ENCODE measurements at places on chromosomes 3 and 15.

DNA sequence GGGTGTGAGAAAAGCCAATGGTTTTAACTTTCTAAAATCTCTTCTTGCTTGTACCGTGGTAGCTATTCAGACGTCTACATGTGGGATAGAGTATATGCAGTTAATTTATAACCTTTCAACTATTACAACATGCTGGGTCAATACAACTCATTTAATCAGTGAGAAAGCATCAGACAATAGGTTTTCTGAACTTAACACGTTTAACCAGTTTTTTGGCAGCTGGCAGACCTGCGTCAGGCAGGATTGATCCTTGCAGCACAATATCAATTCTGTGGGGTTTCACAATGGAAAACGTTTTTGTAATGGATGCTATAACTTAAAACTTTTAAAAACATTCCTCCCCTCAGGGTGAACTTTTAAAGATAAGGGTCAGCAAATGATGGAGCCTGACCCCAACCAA, 6.5 kb downstream of the GNB5 start:
- no peak for DNase-seq

GRCh38 chr3:172561897-172562640, 38.8 kb upstream of the TNFSF10 start:
- DNase-seq = peak; percentile 30

GRCh38 chr3:53091011-53091410, 39.2 kb downstream of the RFT1 start:
- no peak for DNase-seq

DNA sequence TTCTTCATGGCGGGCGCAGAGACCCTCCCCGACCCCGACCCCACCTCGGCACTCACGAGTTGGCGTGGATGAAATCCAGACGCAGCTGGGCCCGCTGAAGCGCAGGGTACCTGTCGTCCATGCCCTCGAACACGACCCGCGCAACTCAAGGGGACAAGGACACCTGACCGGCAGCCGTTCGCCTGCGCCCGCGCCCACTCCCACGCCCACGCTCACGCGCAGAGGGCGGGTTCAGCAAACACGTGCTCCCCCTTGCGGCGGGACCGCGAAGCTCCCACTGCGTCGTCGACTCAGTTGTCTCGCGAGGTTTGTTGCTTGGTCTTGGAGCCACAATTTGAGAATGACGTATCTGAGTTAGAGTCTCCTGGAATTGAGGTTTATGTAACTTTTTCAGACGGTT, at the start of gene MORC1:
TSS of gene MORC1 (minus strand) at position 196 of the 400 bp plus-strand sequence. CDS start at position 121, 75 bp downstream.
- no peak for DNase-seq

DNA sequence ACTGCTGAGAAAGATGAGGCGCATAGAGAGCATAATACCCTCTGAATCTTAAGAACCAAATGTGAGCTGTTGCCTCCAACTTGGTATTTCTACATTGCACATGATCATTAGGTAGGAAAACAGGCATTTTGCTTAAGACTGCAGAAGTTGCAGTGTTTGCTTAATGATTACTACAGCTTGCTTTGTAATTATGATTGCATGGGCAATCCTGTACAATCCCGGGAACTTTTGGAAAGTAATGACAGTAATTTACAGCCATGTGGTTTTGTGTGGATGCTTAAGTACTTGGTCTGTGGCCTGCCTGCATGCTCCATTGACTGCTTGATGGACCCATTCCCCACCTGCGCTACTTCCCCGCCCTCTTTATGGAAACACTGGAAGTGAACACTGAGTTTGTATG, 301.1 kb downstream of the DIPK2A start:
- DNase-seq = peak; percentile 23

DNA sequence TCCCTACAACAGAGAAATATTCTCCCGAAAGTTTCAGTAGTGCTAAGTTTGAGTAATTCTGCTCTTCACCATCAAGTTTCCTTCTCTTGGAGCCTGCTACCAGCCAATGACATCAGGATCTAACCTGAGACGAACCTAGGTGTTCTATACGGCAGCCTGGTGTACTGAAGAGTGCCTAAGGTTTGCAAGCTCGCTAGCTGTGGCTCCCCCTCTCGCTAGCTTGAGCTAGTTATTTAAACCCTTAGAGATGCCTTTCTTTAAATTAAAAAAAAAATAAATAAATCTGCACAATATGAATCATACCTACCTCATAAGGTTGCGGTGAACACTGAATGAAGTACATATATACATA, 1.4 kb upstream of the COL8A1 start:
- no peak for DNase-seq

DNA sequence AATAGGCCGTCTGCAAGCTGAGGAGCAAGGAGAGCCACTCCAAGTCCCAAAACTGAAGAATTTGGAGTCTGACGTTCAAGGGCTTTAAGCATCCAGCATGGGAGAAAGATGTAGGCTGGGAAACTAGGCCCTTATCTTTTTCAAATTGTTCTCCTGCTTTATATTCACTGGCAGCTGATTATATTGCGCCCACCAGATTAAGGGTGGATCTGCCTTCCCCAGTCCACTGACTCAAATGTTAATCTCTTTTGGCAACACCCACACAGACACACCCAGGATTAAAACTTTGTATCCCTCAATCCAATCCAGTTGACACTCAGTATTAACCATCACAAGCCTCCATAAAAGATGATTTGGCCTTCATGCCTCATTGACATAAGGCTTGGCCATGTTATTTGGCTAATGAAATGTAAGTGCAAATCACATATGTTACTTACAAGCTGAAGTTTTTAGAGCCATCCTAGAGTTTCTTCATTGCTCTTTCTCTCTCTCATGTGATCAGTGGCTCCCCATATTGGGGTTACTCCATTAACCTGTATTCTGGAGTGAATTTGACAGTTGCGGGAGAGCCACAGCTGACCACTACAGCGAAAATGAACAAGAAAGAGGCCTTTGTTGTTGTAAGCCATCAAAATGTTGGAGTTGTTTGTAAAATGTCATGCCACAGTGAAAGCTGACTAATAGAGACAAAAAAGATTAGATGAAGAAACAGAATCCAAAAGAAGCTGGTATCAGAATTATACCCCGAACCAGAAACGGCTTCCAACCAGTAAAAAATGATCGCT, 61.7 kb downstream of the GBE1 start:
- no peak for DNase-seq

DNA sequence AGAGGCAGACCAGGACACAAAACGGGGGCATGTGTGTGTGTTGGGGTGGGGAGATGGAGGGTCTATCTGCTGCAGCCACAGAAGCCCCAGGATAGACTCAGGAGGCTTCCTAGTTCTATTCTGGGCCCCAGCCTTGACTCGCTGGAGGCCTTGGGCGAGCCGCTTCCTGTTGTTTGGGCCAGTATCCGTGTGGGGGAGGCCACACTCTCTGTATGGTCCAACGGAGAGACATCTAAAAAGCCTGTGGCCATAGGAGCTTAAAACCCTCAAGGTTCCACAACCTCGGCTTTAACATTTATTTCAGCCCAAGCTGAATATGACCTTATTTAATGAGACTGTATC, 32.8 kb downstream of the POC1A start:
- peak; percentile 79 for DNase-seq

DNA sequence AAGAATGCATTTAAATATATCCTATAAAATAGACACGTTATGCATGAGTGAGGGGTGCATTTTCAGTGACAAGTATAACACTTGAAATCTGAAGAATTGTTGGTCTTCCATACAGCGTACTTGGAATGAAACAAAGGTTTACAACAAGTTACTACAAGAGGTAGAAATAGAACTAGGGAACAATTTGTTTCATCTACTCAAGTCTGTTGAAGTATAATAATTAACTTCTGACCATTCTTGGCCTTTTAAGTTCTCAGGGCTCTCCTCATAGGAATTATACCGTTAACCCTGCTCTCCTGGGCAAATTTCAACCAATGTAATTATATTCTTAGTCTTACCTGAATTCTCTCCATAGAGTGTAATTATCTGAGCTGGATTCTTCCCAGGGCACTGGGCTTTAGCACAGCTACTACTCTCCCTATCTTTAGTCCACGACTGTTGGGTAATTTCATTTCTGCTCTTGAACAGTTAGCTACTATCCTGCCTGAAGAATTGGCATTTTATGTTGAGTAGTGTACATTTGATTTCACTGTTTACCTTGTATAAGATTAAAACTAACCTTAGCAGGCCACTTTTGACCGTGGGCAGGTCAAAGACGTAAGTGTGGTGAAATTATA, 100.6 kb downstream of the UBE2E2 start:
- no peak for DNase-seq

GRCh38 chr3:48500656-48501055, 3.3 kb downstream of the SHISA5 start:
- no peak for DNase-seq

- DNase-seq = no peak
Observed at GRCh38 chr3:9951126-9951525, 1.1 kb downstream of the PRRT3 start.

GRCh38 chr15:53831907-53832770, 72.7 kb upstream of the WDR72 start:
- no peak for DNase-seq

DNA sequence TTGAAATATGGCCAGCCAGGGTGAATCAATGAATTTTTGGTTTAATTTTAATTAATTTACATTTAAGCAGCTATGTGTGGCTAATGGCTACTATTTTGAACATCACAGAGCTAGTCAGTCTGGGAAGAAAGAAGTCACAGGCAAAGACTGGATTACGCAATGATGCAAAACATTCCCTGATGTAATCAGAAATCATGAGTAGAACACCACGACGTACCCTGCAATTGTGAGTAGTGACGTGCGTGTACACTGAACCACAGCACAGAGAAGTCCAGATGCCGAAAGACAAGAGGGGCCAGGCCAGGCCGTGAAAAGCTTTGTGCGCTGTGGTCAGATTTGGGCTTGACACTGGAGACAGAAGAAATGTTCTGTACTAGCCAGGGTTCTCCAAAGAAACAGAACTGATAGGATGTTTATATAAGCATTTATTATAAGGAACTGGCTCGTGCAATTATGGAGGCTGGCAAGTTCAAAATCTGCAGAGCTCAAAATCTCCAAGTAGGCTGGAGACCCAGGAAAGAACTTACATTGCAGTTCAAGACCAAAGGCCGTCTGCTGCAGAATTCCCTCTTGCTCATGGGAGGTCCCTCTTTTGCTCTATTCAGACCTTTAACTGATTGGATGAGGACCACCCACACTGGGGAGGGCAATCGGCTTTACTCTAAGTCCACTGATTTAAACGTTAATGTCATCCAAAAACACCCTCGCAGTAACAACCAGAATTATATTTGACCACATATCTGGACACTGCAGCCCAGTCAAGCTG, 44.6 kb downstream of the SH3BP5 start:
- peak; percentile 93 for DNase-seq

GRCh38 chr3:44870375-44871061, 3.9 kb upstream of the TGM4 start:
- DNase-seq = no peak

- DNase-seq = no peak
Observed at GRCh38 chr3:174776123-174776522, 83.0 kb upstream of the NAALADL2 start.

DNA sequence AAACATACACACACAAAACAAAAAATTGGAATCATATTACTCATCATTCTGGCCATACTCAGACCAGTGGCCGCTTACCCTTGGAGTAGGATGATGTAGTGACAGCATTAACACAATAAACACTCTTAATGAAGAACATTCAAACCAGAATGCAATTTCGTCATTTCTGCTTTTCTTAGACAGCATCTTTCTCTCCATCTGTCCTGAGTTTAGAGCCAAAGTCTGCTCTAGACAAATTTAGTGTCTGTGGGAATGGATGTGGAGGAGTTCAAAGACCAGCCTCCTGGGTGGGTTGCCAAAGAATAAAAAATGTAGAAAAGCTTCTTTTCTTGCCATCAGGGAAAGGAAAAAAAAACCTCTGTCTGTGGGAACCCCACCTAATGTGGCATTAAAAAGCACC, 212.4 kb upstream of the POU1F1 start:
- no peak for DNase-seq

DNA sequence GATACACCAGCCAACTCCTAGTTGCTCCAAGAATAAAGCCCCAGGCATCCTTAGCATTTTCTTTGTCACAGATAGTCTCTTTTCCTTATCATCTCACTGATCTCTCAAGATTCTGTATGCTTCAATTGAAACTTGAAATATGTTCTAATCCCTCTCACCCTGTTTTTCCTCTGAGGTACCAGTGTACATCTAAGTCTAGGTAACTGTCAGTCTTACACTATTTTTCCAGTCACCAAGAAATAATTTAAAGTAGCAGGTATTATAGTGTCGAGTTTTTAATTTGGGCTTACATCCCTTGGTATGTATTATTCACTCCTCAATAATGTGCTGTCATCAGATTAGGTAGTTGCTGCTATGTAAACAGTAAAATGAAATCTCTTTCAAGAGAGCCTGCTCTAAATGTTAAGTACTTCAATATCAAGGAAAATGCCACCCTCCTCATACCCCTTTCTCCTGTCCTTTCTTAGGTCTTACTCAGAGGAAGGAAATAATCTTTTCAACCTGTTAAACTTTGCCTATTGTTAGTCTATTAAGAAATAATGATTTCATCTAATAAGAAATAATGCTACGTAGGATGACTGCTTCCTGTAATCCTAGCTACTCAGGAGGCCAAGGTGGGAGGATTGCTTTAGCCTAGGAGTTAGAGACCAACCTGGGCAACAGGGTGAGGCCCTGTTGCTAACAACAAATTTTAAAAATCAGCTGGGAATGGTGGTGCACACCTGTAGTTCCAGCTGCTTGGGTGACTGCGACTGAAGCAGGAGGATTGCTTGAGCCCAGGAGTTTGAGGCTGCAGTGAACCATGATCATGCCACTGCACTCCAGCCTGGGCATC, 39.8 kb downstream of the TSC22D2 start:
- no peak for DNase-seq

GRCh38 chr3:149475451-149476060, 1.1 kb downstream of the TM4SF4 start:
- DNase-seq = no peak

DNA sequence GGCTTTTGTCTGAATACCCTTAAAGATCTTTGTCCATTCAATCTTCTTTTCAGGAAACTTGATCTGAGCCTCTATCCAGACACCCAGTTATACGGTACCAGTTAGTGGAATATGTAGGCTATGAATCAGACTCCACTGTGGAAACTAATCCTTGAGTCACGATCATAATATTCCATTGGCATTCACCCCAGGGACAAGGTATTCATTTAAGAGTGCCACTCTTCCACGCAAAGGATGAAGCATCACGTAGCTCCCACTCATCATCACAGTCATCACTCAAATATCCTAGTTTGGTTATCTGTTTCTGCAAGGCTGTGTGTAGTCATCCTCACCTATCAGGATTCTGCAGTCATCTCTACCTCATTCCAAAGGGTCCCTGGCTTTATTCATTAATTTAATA, 85.6 kb downstream of the NEDD4 start:
- DNase-seq = no peak

- no peak for DNase-seq
Observed at GRCh38 chr3:123046262-123047061, 18.9 kb upstream of the SEMA5B start.

DNA sequence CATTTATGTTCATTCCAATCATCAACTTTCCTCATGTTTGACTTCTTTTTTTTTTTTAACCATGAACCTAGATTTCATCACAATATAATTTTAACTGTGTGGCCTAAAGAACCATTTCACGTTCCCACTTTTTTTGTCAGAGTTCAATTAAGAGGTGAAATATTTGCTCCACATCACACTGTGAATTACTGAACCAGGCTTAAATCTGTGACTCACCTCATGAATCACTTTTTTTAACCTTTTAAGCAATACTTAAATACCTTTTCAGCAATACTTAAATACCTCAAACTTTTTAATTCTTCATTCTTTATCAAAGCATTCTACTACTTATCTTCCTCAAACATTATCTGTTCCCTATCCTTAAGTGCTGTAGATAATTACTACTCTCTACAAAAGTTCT, 137.6 kb downstream of the SI start:
- no peak for DNase-seq

Measured in inflammatory macrophage (primary cell).